ENCODE measurements at places on chromosomes 1 and 21.

DNA sequence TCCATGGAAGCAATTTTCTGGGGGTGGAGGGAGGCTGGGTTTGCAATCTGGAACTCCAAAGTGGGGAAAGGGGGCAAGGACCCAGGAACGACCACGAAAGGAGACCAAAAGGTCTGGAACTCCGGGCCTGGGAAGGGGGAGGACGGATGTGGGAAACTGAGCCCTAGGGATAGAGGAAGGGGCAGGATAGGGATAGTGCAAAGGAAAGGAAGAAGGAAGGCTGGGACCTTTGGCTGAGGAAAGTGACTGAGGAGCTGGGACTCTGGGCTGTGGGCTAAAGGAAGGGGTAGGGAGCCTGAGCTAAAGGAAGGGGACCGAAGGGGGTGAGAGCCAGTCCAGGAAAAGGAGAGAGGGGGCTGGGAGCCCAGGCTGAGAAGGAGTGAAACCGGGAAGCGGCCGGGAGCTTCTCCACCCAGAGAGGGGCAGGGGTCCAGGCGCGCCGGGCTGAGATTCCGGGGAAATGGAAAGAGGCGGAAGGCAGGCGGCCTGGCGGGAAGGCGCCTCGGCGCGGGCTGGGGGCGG lies 395 bp downstream of the SLC9A1 start:
- peak overlapping the region; percentile 93 for H3K4me3 ChIP-seq
- no peaks in the 10 kb centered on the region for H3K36me3 ChIP-seq
- H3K27ac ChIP-seq, result peak overlapping the region; percentile 46
- H3K27me3 ChIP-seq, result no peaks in the 10 kb centered on the region
- peaks cover 52% of the 10 kb centered on the region for H3K4me1 ChIP-seq

DNA sequence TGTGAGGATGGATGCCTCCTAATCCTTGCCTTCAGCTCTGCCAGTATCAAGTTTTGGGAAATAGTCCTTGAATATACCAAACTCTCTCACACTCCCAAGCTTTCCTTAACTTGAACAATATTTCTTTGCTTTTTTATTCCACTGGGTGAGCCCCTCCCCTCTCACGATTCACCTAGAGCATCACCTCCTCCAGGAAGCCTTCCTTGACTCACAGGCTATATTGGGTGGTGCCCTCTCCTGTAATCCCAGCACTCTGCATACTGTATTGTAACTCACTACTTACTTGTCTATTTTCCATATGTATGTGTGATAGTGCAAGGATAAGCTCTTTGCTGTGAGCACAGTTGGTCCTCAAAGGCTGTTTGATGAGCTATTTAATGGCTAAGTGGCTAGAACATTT lies 114.7 kb downstream of the PLXNA2 start:
- no peak for DNase-seq
- H3K27ac ChIP-seq, result no peak overlapping the region
- peaks cover 58% of the 10 kb centered on the region for H3K4me1 ChIP-seq
- H3K36me3 ChIP-seq, result no peaks in the 10 kb centered on the region
- peaks cover 19% of the 10 kb centered on the region for H3K27me3 ChIP-seq

DNA sequence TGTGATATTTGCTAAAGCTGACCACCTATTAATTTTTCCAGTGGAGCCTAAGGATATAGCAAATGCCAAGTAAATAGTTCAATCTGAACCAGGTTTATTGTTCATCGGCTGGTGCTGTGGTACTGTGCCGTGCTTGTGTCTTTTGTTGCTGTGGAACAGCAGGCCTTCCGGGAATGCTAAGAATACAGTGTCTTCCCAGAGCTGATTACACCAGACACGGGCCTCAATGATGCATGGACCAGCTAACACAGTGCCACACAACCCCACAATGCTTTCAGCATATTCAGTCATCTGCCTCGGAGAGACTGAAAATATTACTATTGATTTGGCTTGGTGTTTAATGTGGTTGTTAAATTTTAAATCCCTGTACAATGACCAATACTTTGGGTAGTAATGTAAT lies 415.4 kb downstream of the PTBP2 start:
- no peak overlapping the region for H3K27ac ChIP-seq
- no peak for DNase-seq
- H3K27me3 ChIP-seq, result no peaks in the 10 kb centered on the region
- H3K4me3 ChIP-seq, result no peak overlapping the region
- no peaks in the 10 kb centered on the region for H3K36me3 ChIP-seq

GRCh38 chr1:245345191-245345884 lies 190.6 kb downstream of the KIF26B start:
- H3K4me3 ChIP-seq, result no peak overlapping the region
- H3K27ac ChIP-seq, result no peak overlapping the region
- DNase-seq, result no peak

DNA sequence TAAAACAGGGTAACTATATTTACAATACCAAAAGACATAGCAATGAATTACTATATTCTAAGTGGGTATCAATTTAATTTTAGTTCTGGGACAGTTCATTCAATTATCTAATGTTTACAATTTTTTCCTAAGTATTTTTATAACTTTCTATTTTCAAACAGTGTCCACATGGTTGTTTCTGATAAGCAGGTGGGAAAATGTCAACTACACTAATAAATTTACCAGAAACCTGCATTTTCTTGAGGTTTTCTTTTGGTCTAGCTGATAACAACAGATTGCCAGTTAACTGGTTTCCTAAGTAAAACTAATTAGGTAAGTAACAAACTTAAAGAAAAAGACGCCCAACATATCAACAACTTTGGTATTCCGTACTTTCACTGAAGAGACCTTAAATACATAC lies 84.9 kb upstream of the GFI1 start:
- H3K4me3 ChIP-seq, result no peak overlapping the region
- no peaks in the 10 kb centered on the region for H3K27me3 ChIP-seq
- no peak overlapping the region for H3K27ac ChIP-seq
- H3K4me1 ChIP-seq, result no peaks in the 10 kb centered on the region

DNA sequence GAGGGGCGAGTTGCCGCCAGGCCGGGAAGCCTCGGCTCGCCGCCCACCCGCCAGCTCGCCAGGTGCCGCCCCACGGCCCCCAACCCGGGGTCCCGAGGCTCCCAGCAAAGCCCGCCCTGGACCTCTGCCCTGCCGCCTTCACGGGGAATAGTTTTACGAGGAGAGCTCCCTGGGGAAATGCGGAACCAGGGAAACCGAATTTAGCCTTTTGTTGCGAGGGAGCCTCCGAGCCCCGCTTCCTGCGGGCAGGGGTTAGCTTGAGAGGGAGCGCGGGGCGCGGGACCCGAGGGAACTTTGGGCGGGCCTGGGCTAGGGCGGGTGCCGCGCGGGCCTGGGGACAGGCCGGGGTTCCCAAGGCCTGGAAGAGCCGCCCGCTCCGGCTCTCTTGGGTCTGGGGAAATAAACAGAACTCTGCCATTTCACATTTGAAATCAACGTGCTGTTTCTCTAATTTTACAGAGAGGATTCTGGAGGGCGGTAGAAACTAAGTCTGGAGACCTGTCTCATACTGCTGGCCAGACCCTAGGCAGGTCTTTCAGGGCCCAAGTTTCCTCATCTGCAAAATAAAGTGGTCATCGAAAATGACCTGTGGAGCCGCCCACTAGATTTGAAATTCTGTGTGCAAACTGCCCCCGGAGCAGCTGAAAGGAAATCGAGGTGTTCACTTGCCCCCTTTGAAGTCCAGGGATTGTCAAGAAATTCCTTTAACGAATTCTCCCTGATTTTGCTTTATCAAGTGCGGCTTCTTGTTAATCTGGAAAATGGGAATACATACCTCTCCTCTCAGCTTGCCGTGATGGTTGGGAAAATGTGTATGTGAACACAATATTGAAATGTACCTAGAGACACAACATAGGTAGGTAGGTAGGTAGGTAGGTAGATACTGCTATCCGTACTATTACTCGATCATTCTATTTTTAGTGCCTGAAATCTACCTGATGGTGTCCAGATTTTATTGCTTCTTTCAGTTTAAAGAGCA lies 749 bp upstream of the GLUL start:
- peaks cover 70% of the 10 kb centered on the region for H3K4me1 ChIP-seq
- peak overlapping the region; percentile 100 for H3K4me3 ChIP-seq
- H3K27ac ChIP-seq, result peak overlapping the region; percentile 59
- peaks cover 31% of the 10 kb centered on the region for H3K36me3 ChIP-seq
- H3K27me3 ChIP-seq, result peaks cover 3% of the 10 kb centered on the region

- H3K4me1 ChIP-seq, result no peaks in the 10 kb centered on the region
- no peak overlapping the region for H3K27ac ChIP-seq
- no peak for DNase-seq
- peaks cover 76% of the 10 kb centered on the region for H3K36me3 ChIP-seq
- H3K27me3 ChIP-seq, result no peaks in the 10 kb centered on the region
Observed at GRCh38 chr1:155392898-155393411, 72.3 kb downstream of the RUSC1 start.

DNA sequence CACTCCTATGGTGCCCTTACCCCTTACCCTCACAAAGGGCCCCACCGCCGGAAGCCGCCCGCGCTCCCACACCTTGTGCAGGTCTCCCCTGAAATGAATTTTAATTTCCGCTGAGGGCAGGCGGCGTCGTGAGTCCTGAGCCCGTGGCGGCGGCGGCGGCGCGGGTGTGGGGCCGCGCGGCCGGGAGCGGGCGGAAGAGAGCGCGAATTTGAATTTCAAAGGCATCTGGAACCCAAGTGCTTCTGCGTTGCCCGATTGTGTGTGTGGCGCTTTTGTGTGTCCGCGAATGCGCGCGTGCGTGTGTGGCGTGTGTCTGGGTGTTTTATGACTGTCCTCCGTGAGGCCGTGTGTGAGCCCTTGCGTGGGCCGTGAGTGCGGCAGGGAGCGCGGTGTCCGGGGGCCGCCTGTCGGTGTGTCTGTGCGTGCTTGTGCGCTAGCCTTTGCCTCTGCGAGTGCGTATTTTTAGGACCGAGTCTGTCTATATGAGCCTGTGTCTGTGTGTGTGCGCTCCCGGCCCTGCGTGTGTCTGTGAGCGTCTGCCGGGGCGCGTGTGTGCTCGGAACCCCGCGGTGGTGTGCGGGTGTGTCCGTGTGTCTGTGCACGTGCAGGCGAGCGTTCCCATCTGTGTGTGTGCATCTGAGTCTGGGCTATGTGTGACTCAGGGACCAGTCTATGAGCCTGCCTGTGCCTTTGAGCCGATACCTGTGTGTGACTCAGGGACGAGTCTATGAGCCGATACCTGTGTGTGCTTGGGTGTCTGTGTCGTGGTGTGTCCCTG lies 7.9 kb upstream of the ADGRB2 start:
- no peak for DNase-seq
- peak overlapping the region; percentile 83 for H3K4me3 ChIP-seq

GRCh38 chr1:13769212-13769611 lies 69.2 kb downstream of the PRDM2 start:
- no peak overlapping the region for H3K27ac ChIP-seq
- peaks cover 18% of the 10 kb centered on the region for H3K4me1 ChIP-seq
- no peak overlapping the region for H3K4me3 ChIP-seq
- peaks cover 10% of the 10 kb centered on the region for H3K27me3 ChIP-seq

GRCh38 chr21:45874716-45875415 lies 106.7 kb upstream of the COL6A1 start:
- H3K4me1 ChIP-seq, result peaks cover 78% of the 10 kb centered on the region
- no peaks in the 10 kb centered on the region for H3K36me3 ChIP-seq
- H3K4me3 ChIP-seq, result peak overlapping the region; percentile 36
- peaks cover 23% of the 10 kb centered on the region for H3K27me3 ChIP-seq
- no peak overlapping the region for H3K27ac ChIP-seq
- no peak for DNase-seq

DNA sequence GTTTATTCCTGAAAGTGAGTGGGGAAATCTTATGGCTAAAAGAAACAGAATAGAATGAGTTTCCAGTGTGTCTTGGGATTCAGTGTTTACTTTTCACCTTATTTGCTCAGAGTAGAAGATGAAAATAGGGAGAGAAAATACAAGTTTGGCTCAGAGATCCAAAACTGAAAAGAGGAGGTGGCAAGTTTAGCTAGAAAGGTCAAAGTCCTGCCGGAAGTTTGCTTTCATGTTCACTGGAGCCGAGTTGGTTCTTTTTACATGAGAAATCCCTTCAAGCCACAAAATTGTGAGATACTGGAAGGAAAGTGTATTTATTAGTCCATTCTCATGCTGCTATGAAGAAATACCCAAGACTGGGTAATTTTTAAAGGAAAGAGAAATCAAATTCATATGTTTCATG lies 604.6 kb downstream of the MRPL39 start:
- H3K36me3 ChIP-seq, result peaks cover 4% of the 10 kb centered on the region
- no peaks in the 10 kb centered on the region for H3K4me1 ChIP-seq
- H3K27ac ChIP-seq, result no peak overlapping the region
- H3K27me3 ChIP-seq, result no peaks in the 10 kb centered on the region
- no peak overlapping the region for H3K4me3 ChIP-seq

- no peak for DNase-seq
- no peak overlapping the region for H3K27ac ChIP-seq
- no peaks in the 10 kb centered on the region for H3K4me1 ChIP-seq
- H3K4me3 ChIP-seq, result no peak overlapping the region
- peaks cover 6% of the 10 kb centered on the region for H3K27me3 ChIP-seq
Observed at GRCh38 chr1:232837087-232837486, 31.9 kb downstream of the MAP10 start.

- H3K4me1 ChIP-seq, result peaks cover 25% of the 10 kb centered on the region
- H3K27me3 ChIP-seq, result peaks cover 13% of the 10 kb centered on the region
- no peak overlapping the region for H3K4me3 ChIP-seq
- H3K36me3 ChIP-seq, result no peaks in the 10 kb centered on the region
Observed at GRCh38 chr21:33185852-33186251, 43.9 kb upstream of the IFNAR2 start.

- H3K4me1 ChIP-seq, result peaks cover 28% of the 10 kb centered on the region
- DNase-seq, result no peak
Observed at GRCh38 chr1:202148391-202148790, 3.9 kb upstream of the ARL8A start.
